Eye (tissue), 1 donor: ENCODE measurements at places on chromosomes 12 and 14.

- no peak for DNase-seq
Observed at GRCh38 chr12:90028635-90029051, 320.0 kb upstream of the ATP2B1 start.

GRCh38 chr12:63103494-63104131 is 47.4 kb downstream of the AVPR1A start:
- peak; percentile 55 for DNase-seq

DNA sequence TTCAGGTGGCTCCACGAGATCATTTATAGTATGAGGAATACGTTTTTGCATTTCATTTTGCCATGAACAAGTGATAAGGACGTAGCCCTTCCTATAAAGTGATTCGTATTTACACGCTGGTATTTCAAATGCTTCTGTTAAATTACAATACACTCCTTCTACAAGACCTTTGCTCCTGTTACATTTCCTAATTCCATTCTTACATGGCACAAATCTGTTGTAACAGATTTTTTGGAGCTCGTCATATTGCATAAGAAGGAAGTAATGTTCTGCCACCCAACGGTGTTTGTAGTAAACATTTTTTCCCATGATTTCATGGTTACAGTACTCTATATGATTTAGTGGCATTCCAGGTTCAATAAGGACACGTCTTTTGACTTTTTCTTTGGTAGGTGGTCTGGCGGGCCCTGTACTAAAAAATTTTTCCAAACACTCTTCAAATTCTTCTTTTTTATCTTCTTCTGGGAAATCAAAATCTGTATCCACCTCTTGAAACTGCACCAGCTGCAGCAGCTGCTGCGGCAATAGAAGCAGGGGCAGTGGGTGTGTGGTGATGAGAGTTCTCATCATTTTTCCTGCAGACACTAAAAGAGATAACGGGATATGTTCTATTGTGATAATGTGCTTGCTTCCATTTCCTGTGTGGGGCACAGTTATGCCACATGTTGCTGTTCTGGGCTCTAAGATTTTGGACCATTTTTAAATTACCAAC is 4.2 kb downstream of the RNASE9 start:
- no peak for DNase-seq

DNA sequence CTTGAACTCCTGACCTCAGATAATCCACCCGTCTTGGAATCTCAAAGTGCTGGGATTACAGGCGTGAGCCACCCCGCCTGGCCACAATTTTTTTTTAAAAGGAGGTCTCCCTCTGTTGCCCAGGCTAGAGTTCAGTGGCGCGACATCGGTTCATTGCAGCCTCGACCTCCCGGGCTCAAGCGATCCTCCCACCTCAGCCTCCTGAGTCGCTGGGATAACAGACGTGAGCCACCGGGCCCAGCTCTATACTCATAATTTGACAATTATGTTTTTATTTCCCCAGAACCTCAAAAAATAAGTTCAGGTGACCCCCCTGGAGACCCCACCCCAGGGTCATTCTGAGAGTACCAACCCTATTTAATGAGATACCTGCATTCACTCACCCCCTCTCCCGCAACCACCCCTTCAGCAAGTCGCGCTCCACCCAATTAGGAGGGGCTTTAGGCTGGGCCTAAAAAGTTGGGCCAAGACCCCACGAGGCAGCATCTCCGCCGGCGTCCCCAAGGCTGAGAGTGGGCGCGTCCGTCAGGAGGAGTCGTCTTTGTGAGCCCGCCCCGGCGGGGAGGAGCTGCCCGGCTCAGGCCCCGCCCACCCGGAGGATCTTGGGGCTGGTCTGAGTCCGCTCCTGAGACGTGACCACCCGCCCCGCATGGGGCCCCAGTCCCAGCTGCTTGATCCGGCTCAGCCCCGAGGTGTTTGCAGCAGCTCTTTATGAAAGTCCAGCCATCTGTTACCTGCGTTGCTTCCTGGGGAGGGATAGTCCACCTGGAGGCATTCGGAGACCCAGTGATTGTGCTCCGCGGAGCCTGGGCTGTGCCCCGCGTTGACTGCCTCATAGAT is at the start of gene ANKRD33:
Gene ANKRD33 (plus strand): TSS at position 628 of the 840 bp plus-strand sequence. CDS start 84 bp downstream, at position 712.
- DNase-seq, result peak; percentile 67

GRCh38 chr14:74510959-74511409 is 17.4 kb downstream of the ISCA2 start:
- DNase-seq, result no peak

DNA sequence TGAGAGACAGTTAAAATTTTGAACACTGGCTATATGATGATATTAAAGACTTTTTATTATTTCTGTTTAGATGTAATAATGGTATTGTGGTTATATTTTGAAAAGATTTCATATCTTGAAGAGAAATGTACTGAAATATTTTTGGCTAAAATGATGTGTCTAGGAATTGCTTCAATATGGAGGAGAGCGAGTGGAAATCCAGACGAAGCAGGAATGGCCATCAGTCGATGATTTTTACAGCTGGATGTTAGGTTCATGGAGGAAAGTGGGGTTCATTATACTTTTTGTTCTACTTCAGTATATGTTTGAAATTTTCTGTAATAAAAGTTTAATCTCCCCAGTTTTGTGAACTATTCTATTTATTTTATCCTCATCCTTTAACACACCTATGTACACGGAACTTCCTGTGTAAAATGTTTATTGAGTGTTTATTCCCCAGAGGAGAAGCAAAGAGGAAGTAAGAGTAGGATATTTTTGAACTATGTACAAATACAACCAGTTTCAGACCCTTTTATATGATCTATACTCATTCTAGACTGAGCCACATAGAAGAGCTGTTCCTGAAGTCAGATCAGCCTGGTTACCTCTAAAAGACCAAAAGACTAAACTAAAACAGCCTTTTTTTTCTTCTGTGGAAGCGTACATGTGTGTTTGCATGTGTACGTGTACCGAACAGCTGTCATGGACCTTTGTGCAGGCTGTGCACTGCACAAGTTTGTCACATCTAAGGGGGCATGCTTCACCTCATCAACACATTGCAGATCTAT is 211.0 kb upstream of the NUDT4 start:
- DNase-seq, result no peak

DNA sequence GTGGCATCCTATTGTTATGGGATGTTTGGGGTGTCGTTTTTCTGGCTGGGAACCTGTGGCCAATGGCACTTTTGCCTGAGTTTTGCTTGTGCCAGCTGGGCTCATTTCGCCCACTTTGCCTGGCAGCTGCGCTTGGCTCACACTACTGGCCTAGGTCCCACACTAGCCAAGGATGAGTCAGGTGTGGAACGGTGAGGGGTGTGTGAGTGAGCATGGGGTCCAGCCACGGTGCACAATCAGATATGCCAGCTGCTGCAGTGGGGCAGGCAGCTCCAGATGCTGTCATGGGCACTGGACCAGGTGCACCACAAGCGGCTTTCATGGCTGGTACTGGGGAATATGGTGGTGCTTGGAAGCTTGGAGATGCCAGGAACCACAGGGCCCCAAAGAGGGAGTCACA is 21.5 kb downstream of the TRHDE start:
- DNase-seq, result no peak

- DNase-seq, result peak; percentile 78
Observed at GRCh38 chr12:48977290-48978281, 536 bp upstream of the WNT1 start.
